ENCODE measurements at places on chromosomes 7 and 10.
A peak's percentile ranks its signal among the peaks of the same experiment; 100 is the strongest.

- DNase-seq = no peak
Measured at GRCh38 chr7:4010923-4011656, 671.0 kb upstream of the FOXK1 start.

DNA sequence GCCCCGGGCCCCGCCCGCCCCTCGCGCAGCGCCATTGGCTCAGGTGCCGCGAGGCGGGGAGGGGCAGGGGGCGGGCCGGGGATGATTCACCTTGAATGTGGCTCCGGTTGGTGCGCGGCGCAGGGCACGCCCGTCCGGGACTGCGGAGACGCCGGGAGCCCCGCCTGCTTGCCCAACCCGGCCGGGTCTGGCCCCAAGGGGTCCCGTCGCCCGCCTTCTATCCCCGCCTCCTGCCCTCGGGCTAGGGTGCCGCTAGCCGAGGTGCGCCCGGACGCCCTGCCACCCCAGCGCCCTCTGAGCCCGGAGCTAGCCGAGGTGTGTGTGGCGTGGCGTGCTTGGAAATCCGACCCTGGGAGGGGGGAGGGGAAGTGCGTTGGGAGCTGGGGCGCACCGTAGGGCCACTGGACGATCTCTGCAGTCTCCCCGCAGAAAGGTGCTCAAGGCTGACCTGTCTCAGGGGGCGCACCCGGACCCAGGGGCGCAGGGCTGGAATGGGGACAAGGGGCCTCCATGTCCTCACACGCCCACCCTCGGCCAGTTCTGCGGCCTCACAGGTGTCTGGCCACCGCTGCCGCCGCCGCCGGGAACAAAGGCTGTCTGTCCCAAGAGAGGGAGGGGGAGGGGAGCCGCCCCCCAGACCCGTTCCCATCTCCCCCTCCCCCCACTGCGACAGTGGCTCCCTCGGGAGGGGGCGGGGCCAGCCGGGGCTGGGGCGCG lies 168.9 kb downstream of the NRF1 start:
- DNase-seq = peak; percentile 83

DNA sequence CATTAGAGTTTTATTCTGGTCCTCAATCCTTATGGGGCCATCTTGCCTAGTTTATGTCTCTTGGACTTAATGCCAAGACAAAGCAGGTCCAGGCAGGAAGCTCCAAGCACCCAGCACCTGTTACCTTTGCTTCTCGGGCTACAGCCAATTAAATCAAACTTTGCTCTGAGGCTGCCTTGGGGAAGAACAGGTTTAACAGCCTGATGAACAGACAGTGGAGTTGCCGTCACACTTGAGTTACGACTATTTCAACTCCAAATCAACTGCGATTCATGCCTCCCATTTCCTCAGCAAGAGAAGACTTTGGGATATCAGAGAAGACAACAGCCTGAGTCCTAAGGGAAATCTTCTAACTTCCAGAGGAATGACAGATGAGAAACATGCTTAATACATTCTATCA lies 62.2 kb downstream of the XPNPEP1 start:
- no peak for DNase-seq

DNA sequence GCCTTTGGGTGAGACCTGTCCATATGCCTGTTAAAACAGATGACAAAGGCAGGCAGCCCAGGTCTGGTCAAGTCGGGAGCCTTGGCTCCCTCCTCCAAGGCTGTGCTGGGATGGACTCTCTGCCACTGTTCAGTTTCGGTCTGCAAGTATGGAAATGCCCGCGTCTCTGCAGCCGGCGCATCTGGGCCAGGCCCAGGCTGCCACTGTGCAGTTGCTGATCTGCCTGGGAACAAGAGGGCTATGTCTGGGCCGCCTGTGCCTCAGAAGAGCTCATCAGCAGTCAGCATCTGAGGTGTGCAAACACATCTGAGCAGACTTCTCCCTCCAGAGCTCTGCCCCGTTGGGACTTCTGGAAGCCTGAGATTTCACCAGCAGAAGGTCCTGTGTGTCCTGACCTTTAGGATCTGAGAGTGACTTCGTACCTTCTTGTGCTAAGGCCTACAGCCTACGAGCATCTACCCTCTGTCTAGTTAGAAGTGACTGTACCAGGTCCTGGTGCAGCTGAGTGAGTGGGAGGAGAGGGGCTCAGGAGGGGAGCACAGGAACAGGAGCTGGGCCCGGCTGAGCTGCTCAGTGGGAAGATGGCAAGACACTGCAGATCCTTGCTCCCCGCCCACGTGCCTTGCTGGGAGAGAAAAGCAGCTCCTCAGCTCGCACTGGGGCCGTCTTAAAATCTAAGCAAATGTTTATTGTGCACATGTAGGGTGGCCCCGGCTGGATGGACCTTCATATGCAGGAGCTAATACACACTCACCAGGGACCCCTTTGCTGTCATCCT lies 50.9 kb downstream of the DOCK1 start:
- DNase-seq = no peak

DNA sequence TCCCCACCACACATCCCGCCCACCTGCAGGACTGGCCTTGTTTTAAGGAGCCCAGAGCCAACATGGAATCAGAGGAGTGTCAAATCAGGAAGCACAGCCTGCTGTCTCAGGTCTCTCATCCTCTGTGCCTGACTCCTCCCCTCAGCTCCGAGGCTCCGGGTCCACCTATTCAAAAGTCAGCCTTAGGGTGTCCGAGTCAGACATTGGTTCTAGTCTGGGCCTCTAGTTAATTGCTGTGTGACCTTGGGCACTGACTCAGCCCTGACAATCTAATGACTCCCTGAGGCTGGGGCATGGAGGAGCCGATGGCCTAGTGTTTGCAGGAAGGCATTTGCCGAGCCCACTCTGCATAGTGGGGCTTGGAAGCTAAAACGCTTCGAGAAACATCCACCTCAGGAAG lies 223.1 kb upstream of the PPP2R2D start:
- DNase-seq = no peak

DNA sequence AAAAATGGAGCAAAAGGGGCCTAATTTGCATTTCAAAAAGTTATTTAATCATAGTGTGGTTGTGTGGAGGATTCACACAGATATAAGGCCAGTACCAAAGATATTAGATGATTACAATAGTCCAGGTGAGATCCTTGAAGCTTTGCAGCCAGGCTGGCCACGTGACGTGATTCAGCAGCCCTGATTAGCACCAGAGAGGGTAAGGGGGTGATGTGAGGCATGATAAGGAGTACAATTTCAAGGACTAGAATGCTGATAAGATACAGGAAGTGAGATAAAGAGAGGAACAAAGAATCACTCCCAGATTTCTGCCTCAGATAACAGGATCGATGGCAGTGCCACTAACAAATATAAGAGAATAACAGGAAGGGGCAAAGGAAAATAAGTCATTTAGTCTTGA lies 108.4 kb upstream of the PALS2 start:
- no peak for DNase-seq

GRCh38 chr10:101224060-101224909 lies 5.0 kb downstream of the LBX1 start:
- DNase-seq = no peak

DNA sequence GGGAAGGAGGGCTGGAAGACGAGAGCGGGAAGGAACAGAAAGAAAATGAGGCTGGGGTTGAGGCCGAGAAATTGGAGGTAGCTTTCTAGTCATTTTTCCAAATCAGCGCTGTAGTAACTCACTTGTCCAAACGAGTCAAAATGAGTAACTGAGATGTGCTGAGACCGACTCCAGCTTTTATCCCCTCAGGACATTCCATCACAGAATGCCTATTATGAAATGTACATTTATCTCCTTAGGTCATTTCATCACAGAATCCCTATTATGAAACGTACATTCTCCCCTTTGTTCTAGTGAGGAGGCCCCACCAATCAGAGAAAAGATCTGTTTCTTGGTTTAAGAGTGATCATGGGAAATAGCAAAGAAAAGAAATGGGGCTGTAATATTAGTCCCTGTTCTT lies 55.7 kb upstream of the AMPH start:
- no peak for DNase-seq

- DNase-seq = no peak
Measured at GRCh38 chr7:95335093-95335492, 10.8 kb upstream of the PON1 start.

- no peak for DNase-seq
Measured at GRCh38 chr10:10128387-10128786, 889.3 kb upstream of the CELF2 start.

DNA sequence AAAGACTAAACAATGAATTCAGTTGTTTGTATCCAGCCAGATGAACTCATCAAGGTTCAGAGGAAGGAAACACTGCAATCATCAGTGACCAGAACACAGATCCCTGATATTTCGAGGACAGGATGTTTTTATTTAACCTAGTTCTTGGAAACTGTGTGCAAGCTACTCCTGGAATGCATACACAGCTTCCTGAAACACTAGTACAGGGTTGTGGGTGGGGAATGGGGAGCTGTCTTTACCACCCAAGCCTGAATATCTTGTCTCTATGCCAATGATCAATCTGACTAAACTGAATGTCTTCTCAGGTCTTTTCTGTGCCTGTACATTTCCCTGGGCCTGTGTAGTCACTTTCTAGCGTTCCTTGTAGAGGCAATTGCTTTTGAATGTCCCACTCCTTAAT lies 374.6 kb downstream of the CALN1 start:
- peak; percentile 64 for DNase-seq

DNA sequence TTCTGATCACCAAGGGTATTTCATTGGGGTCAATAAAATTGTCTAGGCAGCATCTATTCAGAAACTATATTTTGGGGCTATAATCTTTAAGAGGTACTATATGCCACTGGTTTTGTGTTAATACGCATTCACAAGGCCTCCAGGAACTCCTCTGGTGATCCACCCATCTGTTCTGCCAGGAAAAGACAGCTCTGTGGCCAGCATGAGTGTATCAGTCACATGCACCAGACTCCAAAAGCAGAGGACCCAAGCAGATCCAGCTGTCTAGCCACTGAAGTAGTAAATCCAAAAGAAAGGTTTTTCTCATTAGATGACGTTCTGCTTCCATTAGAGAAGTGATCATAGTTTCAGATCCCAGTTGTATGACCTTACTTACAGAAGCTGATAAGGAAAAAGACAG lies 199.6 kb upstream of the CELF2 start:
- no peak for DNase-seq

DNA sequence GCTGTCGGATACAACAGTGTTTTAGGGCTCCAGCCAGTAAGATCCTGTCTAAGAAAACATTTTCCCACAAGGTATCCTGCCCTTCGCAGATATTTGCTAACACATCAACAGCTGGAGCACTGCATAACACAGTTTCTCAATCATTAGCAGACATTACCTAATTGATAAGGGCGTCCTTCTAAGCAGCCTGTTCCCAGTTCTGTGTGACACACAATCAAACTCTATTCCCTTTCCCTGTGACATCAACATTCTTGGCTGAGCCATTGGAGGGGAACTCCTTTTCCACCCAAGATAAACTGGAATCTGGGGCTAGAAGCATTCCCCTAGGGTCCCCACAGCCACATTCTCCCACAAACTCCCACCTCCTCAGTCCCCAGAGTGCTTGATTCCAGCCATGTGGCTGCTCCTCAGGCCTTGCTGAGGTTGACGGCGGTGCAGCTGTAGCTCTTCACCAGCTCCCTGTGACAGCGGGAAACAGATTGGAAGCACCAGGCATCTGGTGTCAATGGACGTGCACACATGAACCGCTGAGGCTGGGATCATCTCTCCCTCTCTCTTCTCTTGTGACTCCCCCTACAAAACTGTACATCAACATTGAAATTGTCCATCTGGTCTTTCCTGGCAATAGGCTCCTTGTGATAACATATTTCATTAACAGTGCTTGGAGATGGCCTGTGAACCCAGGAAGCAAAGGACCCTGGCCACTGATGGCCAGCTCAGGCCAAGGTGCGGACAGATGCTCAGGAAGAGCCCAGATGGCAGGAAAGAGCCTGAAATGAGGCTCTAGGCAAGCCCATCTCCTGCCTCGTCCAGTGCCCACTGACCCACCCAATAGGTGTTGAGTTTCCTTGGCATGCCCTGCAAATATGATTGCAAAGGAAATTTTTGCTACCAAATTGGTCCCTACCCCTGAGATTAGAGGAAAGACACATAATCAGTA lies 131.1 kb upstream of the TBX20 start:
- DNase-seq = no peak

DNA sequence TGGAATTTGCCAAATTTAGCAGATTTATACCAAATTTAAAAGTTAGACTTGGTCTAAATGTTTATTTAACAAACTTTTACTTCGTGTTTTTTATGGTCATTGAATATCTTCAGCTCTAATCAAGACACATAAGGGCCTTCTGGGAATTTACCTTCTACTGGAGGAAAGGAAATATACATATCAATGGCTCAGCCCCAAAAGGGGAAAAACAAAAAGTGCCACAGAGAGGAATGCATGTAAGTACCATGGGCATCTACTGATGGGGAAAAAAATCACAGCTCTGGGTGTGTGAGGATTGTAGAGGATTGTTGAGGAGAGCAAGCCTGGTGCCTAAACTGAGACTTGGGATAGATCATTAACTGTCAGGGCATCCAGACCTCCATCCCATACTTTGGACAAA lies 260.3 kb downstream of the SORCS1 start:
- no peak for DNase-seq
